AG20443 (cell line): ENCODE measurements at places on chromosomes 5 and 9.
A peak's percentile ranks its signal among the peaks of the same experiment; 100 is the strongest.

DNA sequence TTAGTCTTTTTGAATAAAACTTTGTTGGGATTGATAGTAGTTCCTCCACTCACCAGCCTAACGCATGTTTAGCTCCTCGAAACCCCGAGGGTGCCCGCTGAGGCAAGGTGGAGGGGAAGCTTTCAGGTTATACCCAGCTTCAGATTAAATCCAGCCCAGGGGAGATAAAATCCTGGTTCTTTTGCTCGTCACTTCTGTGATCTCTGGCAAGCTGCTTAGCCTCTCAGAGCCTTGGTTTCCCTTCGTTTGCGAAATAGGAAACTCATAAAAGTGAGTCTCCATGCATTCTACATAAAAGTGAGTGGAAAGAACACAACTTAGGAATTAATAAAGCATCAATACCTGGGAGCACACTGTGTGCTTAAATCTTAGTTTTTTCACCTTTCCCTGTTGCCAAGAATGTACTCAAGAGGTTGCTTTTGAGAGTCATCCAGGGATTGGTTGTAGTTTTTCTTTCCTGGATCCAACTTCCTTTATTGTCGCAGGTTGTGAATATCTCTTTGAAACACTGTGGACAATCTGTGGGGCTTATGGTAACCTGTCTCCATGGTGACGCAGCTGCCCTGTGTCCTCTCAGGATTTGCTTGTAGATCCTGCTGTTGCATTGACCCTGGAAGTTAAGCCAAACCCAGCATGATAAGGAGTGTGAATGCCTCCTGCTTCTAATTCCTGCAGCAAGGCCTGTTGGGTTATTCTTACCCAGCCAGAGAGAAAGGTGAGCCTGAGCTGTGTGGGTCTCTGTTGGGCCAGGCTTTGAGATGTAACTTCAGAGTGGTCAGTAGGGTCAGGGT, 2.0 kb downstream of the GALNT12 start:
- DNase-seq = no peak

DNA sequence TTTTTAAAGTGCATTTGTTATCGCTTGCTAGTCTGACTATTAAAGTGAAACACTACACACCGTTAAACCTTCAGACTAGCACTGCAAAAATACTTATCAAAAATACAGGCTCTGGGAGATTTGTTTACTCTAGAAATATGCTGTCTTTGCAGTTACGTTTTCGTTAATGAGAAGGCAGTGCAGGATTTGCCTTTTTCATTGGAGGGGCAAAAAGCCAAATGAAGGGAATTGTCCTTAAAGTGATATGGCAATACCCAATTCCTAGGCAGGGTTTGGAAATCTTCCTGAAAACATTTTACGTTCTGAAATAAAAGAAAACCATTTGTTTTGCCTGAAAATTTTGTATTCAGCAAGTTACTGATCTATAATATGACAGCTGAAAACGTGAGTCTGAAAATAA, 1800.2 kb downstream of the MAT2B start:
- no peak for DNase-seq

- DNase-seq = no peak
These were observed 115.5 kb upstream of the ACTBL2 start for GRCh38 chr5:57598097-57598496.

DNA sequence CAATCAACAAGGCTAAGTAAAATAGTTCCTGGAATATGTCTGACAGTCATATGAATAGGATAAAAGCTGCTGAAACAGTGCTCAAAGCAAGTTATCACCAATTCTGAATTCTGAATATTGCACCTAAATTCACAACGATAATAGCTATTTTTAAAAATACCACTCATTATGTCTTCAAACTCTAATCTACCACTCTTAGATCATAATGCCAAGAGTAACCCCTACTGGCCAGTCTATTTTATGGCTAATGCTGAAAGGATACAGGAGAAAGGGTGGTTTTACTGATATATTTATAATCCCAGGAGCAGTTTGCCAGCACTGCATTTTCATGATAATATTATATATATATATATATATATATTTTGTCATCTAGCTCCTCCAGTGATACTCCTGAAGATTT, 232.8 kb downstream of the PDE4D start:
- peak; percentile 40 for DNase-seq

GRCh38 chr5:35163710-35164033, 66.6 kb downstream of the PRLR start:
- no peak for DNase-seq

DNA sequence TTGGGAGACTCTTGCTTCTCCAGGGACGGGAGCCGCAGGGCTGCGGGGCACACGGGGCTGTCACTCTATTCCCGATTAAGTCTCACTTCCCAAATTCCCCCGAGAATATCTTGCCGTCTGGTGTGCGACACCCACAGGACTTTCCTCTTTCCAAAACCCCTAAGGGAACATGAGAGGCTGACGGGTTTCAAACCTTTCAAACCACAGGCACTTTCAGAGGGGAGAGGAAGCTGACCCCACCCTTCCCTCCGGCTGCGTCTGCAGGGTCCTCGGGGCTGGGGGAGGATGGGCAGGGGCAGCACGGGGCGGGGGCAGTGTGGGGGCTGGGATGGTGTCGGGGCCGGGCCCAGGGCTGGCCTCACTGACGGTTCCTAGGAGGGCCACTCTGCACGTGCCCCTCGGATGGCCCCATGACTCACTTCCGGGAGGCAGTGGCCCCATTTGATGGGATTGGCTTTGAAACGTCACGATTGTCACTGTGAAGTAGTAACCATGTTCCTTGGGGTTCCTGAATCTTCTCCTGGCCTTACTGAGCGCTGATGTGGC, 38.2 kb downstream of the SLC9A3 start:
- DNase-seq = no peak

GRCh38 chr9:76646249-76646648, 118.0 kb upstream of the PCA3 start:
- no peak for DNase-seq

DNA sequence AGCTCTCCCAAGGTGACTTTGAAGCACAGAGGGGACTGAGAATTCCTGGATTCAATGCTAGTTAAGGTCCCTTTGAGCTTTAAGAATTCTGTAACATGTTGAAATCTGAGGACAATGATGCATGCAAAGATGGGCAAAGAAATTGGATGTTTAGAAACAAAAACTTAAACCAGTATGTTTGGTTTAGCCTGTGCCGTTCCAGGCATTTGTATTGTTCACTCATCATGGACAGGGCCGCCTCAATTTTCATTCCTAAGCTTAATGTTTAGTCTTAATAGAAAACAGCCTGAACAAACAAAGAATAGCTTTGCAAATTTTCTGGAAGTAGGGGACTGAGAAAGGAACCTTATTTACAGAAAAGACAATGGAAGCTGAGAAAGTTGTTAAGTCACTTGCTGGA, 267.8 kb downstream of the ARHGEF28 start:
- no peak for DNase-seq

DNA sequence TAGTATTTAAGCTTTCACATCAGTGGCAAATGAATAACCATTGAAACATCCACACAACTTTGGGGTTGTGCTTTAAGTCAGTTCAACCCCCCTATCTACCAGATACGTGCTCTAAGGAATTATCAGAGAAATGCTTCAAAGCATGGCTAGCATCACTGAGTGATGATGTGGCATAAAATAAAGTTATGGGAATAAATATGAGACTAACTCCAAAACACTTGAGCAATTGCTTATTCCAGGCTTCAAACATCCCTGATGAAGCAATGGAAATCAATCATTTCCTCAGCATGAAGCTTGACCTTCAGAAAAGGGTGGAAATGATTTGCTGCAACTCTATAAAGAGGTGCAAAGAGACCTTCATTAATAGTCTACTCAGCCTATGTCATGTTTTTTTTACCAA, 292.0 kb upstream of the SMC2 start:
- DNase-seq = no peak

GRCh38 chr9:7432989-7433388, 366.6 kb downstream of the DMAC1 start:
- no peak for DNase-seq

- no peak for DNase-seq
These were observed 40.5 kb upstream of the PJA2 start for GRCh38 chr5:109450129-109450877.

GRCh38 chr5:127423173-127423798, 94.2 kb upstream of the PRRC1 start:
- no peak for DNase-seq

- no peak for DNase-seq
These were observed 51.5 kb downstream of the WNK2 start for GRCh38 chr9:93235300-93235960.

GRCh38 chr5:52830650-52831049, 42.9 kb downstream of the ITGA1 start:
- DNase-seq = no peak

DNA sequence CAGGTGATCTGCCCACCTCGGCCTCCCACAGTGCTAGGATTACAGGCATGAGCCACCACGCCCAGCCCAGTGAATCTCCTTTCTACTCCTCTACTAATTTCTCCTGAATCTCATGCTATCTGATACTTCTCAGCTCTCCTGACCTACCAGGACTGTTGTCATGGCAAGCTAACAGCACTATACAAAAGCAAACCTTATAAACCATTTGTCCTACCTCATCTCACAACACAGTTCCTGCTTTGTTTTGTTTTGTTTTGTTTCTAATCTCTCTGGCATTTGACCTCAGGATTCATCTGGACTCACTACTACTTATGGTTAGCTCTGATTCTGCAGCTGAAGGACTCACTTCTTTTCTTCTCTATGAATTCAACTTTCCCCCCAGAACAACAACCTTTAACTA, 734.8 kb downstream of the TLE1 start:
- no peak for DNase-seq

GRCh38 chr5:153496835-153497234, 6.4 kb downstream of the GRIA1 start:
- DNase-seq = peak; percentile 39

GRCh38 chr5:81726297-81726696, 24.6 kb downstream of the SSBP2 start:
- DNase-seq = no peak

- no peak for DNase-seq
These were observed 37.4 kb downstream of the CSNK1G3 start for GRCh38 chr5:123549256-123549904.

- DNase-seq = peak; percentile 78
These were observed 38.2 kb downstream of the C5orf15 start for GRCh38 chr5:133930061-133930812.

DNA sequence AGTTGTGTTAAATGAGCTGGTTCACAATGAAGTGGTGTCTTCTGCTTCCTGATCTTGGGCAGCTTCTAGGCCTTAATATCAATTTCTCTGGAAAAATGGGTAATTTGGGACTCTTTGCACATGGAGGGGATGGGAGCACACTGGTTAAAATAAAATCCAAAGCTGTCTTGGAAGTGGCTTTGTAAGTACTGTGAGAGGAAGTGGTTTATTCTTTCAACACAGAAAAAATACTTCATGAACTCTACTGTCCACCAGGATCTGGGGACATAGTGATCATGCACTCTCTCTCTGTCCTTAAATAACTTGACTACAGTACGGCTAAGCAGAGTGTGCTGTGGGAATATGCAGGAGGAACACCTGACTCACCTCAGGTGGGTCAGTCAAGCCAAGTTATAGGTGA, 2.4 kb downstream of the PCYOX1L start:
- DNase-seq = no peak

DNA sequence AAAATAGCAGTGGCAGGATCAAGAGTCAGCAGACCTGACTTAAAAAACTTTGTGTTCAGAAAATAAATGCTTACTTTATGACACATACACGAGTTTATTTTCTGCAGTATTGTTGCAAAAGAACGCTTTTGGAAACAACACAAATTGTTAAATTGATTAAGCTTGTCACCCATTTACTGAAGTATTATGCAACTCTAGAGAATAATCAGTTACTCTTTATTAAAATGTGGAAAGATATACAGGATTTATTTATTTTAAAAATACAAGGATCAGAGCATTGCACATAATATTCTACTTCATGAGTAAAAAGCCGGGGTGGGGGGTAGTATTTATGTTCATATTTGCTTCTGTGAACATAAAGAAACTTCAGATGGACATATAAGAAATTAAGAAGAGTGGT, 20.0 kb downstream of the FYB1 start:
- no peak for DNase-seq

GRCh38 chr5:180769821-180770220, 30.0 kb upstream of the OR2Y1 start:
- no peak for DNase-seq

DNA sequence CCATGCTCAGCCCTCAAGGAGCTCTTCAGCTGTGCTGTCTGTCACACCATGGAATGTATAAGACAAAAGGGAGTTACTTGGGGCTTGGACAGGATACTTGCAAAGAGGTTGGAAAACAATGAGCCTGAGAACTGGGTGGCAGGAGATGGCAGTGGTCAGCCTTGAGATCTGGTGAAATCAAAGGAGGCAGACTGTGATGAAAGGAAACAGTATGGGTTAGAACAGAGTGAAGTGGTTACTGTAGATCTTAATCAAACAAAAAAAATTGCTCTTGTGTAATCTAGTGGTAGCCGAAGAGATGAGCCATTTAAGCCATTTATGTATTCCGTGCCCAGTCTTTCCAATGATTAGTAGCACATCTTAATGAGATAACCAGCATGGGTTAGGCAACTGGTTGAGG, 142.2 kb downstream of the SV2C start:
- no peak for DNase-seq

DNA sequence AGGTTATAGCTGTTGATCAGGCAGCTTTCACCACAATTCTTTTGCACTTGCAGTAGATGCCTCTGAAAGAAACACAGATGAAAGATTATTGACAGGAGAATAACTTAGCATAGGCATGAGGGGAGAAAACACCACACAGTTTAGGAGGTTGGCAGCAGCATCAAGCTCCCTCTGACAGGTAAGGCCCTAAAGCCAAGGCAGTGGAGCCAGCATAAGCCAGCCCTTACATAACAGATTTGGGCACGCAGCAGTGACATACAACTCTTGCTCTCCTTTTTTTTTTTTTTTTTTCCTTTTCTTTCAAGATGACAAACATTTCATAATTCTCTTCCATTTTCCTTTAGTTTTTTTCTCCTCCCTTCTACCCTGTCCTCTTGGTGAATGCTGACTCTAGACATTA, 257.6 kb upstream of the ADAMTSL1 start:
- DNase-seq = no peak

GRCh38 chr9:37034938-37035647, 1.0 kb upstream of the PAX5 start:
- no peak for DNase-seq

DNA sequence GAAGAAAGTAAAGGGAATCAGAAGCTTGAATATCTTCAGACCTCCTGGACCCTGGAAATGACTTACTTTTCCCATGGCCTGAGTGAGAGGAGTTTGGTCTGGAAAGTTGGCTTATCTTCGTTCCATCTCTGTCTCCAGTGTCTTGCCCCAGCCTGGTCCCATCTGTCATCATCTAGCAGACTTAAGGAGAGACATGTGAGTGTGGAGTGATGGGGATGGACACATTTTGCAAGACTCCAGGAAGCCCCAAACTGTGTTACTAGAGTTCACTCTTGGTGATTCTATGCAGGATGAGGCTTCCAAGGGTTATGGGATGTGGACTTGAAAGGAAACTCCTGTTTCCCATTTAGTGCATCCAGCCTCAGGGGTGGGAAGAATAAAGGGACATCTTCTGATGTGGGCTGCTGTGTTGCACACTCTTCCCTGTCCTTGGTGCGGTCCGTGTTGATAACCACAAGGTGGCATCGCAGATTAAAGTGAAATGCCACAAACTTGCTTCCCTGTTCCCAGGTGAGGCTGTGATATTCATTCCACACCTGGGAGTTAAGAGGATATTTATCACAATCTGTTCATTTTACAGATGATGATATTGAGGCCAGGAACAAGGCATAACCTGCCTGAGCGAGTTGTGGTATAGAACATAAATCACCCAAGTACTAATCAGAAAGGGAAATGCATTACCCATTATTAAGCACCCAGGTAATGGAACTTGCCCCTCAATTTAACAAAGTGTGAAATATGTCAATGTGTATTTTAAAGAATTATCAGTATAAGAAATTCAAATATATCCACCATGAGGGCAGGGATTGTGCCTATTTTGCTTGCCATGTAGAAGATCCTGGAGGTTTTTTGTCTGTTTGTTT, 269.9 kb upstream of the PAPPA start:
- peak; percentile 60 for DNase-seq
